Islet precursor cell (in vitro differentiated cells): ENCODE measurements at places on chromosomes 11 and 22.

DNA sequence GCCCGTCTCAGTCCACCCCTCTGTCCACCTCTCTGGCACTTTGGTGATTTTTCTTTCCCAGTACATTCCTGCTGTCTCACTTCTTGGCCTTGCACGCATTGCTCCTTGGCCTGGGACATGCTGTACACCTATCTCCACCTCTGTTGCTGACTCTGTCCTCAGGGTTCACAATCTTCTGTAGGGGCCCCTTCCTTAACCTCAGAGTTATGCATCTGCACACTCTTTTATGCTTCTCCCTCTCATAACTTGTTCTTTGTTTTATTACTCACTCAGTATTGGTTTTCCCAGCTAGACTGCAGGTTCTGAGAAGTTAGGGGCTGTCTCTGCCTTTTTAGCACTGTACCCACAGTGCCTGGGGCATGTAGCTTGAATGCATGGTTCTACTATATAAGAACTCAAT is 139.1 kb upstream of the MTMR2 start:
- DNase-seq: no peak

DNA sequence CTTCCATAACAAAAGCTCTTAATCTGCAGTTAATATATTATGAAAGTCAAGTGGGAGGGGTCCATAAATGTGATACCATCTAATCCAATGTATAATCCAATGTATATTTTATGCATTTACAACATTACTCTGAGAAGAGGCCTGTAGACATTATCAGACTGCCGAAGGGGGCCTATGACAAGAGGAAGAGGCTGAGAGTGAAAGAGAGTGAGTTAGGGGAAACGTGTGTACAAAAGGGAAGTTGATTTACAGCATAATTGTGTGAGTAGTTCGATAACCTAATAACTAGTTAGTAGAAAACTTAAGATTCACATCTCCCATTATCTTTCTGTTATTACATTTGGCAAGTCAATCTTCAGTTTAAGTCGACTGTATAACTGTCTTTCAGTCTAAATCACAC is 86.6 kb downstream of the DDX10 start:
- DNase-seq: no peak

- no peak for DNase-seq
Measured at GRCh38 chr11:100338144-100338840, 348.8 kb upstream of the ARHGAP42 start.

- peak; percentile 91 for DNase-seq
Measured at GRCh38 chr11:96187822-96188221, 155.2 kb downstream of the MAML2 start.

GRCh38 chr11:8375932-8376331 is 112.3 kb upstream of the LMO1 start:
- DNase-seq: peak; percentile 77

- DNase-seq: no peak
Measured at GRCh38 chr11:82930734-82931133, 29.2 kb downstream of the DDIAS start.

GRCh38 chr11:36411202-36411640 is 98.9 kb downstream of the TRAF6 start:
- DNase-seq: no peak

GRCh38 chr11:35358391-35358790 is 61.0 kb downstream of the SLC1A2 start:
- DNase-seq: no peak

GRCh38 chr11:61279934-61280659 is 15.0 kb downstream of the VWCE start:
- DNase-seq: no peak

DNA sequence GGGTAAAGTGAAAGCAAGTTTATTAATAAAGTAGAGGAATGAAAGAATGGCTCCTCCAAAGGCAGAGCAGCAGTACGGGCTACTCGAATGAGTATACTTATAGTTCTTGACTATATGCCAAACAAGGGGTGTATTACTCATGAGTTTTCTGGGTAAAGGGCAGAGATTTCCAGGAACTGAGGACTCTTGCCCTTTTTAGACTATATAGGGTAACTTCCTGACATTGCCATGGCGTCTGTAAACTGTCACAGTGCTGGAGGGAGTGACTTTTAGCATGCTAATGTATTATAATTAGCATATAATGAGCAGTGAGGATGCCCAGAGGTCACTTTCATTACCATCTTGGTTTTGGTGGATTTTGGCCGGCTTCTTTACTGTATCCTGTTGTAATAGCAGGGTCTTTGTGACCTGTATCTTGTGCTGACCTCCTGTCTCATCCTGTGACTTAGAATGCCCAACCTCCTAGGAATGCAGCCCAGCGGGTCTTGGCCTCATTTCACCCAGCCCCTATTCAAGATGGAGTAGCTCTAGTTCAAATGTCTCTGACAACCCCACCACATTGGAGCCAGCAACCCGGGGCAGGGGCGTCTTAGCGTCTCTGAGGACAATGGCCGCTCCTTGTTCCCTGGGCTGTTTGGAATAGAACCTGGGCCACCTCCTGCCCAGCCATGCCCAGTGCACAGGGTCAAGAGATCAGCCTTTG is 34.9 kb upstream of the CD82 start:
- DNase-seq: peak; percentile 71

- DNase-seq: peak; percentile 93
Measured at GRCh38 chr22:42310291-42311015, 40.0 kb upstream of the TCF20 start.

- DNase-seq: no peak
Measured at GRCh38 chr11:71425409-71425808, 22.8 kb downstream of the DHCR7 start.

GRCh38 chr11:59429924-59430516 is 3.8 kb upstream of the OR5A2 start:
- DNase-seq: no peak

- peak; percentile 73 for DNase-seq
Measured at GRCh38 chr22:29480512-29481264, 670 bp downstream of the NEFH start.

GRCh38 chr11:58927393-58928106 is 11.7 kb upstream of the GLYATL1 start:
- peak; percentile 94 for DNase-seq

DNA sequence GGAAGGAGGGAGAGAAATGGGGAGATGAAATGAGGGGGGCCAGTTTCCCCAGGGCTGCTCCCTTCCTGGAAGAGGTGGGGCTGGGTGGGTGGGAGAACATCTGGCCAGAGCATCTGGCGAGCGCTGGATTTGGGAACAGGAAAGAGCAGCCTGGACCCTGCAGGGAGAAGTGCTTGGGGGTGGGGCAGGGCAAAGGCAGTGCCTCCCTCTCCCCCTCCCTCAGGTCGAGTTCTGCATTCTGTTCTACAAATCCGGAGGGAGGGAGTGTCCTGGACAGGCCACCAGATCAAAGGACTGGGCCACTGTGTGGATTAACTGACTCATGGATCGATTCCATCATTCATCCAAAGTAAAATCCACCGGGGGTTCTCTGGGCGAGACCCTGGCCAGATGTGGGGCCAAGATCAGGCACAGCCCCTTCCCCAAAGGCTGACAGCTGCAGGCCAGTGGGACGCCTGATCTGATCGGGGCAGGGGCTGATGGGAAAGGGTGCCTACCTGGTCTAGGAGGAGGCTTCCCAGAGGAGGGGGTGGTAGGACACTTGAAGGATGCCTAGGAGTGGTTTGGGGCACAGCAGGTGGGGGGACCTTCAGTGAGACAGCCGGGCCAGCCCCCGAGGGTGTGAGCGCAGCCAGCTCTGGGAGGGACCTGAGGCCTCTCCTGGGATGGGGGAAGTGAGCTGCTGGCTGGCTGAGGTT is 57.5 kb downstream of the CACNA1I start:
- DNase-seq: no peak

DNA sequence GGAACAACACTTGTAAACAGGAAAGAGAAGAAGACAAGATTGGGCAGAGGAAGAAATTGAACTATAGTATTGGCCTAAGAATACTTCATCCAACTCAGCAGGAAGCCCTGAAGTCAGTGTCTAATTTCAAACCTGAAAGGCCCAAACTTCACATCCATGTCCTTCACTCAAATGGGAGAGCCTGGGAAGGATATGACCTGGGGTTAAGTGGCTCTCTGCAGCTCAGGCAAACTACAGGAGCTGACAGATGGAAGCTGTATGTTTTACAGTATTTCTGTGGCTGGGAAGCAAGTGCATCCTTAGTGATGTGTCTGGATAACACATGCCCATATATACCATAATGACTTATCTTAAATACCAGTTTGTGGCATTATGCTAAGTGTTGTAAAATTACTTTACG is 196.2 kb downstream of the SOX6 start:
- no peak for DNase-seq

DNA sequence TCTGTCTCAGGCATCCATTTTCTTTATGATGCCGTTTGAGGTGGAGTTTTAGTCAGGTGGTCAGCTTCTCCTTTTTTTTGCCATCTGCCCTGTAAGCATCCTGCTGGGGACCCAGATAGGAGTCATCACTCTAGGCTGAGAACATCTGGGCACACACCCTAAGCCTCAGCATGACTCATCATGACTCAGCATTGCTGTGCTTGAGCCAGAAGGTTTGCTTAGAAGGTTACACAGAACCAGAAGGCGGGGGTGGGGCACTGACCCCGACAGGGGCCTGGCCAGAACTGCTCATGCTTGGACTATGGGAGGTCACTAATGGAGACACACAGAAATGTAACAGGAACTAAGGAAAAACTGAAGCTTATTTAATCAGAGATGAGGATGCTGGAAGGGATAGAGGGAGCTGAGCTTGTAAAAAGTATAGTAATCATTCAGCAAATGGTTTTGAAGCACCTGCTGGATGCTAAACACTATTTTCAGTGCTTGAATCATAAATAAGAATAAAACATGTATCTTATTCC is 10.9 kb upstream of the HBE1 start:
- DNase-seq: peak; percentile 97

DNA sequence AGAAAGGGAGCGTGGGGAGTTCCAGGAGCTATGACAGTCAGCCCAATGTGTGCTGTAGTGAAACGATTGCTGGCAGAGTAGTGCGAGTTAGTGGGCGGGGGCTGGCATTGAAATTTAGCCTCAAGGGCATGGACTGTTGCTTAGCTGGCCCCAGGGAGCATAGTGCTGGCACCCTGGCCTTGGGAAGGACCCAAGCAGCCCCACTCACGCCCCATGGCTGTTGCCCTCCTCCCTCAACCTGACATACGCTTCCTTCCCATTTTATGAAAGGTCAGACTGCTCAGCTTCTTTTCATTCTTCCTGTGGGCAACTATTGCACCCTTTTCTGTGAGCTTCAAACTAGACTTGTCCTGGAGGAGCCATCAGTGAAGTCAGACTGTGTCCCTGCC is 52.0 kb upstream of the SUSD2 start:
- DNase-seq: no peak

- no peak for DNase-seq
Measured at GRCh38 chr11:133694701-133695100, 150.6 kb downstream of the SPATA19 start.

DNA sequence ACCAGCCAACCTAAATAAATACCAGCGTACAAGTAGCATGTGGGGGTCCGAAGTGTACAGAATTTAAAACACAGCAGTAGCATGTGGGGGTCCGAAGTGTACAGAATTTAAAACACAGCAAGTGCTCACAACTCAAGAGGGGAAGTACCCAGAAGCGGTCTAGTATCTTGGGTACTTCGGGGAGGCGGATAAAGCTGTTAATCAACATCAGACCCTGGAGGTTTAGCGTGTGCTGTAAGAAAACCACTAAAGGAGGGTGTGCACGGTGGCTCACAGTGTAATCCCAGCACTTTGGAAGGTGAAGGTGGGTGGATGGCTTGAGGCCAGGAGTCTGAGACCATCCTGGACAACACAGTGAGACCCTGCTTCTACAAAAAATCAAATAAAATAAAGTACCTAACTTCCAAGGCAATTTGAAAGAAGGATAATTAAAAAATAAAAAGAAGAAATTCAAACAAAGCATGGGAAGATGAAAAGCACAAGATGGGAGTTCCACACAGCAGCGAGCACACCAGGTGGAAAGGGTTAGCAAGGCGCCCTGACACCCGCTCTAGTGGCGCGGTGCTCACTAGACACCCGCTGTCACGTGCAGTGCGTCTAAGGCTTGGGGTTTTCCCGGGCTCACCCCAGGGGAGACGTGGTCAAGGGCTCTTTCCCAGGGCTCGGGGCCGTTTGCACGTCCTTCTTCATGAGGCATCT is 35.0 kb upstream of the MOB2 start:
- DNase-seq: no peak

GRCh38 chr11:6298605-6299004 is 21.7 kb downstream of the CAVIN3 start:
- DNase-seq: peak; percentile 88

DNA sequence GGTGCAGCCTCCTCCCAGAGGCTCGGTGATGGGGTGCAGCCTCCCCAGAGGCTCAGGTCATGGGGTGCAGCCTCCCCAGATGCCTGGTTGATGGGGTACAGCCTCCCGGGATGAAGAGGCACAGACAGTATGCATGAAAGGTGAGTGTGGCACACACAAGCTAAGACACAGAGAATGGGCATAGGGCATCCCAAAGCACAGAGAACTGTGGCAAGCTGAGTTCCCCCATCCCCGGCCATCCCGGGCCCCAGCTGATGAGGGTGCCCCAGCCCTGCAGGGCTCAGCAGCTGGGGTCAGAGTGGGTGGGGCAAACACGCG is 4.8 kb upstream of the SYT8 start:
- DNase-seq: no peak

GRCh38 chr11:6611963-6612212 is 128 bp downstream of the TAF10 start:
- no peak for DNase-seq

GRCh38 chr11:107583629-107584195 is 7.2 kb upstream of the ELMOD1 start:
- DNase-seq: no peak

GRCh38 chr11:24861440-24861839 is 364.6 kb downstream of the LUZP2 start:
- no peak for DNase-seq
